ENCODE measurements at places on chromosomes 1 and 21.

- no peak for DNase-seq
These were observed 32.1 kb upstream of the TEKT2 start for GRCh38 chr1:36051821-36052220.

GRCh38 chr1:22944346-22945055 lies 28.2 kb downstream of the LACTBL1 start:
- no peak for DNase-seq

DNA sequence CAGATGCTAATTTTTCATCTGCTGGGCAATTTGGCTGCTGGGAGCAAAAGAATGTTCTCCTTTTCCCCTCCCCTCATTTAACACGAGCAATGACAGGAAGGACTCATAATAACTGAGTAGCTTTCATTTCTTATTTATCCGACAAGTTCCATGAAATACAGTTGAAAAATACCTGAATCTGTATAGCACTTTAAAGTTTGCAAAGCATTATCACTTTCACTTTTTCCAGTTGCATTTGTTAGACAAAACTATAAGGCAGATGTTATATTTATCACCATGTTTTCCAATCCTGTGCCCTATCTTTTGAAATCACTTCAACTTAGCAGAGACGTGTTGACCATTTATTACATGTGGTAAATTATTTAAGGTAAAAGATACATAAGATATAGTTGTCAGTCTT lies 350.6 kb upstream of the SGIP1 start:
- DNase-seq = no peak

DNA sequence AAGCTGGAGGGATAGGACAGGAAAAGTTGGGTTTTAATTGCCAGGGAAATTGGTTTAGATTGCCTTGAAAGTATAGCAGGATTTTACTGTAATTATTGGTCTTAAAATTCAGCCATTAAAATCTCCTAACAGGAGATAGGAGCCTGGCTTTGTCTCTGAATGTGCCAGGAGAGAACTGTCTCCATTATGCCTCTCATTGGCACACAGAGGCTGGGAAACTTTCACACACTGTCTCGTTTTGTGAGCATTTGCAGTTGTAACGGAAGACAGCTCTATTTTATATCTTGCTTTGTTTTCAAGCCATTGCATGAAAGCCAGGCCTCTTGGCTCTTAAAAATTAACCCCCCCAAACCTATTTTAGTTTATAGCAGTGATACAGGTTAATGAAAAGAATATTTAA lies 12.5 kb downstream of the DNAJC6 start:
- DNase-seq = no peak

DNA sequence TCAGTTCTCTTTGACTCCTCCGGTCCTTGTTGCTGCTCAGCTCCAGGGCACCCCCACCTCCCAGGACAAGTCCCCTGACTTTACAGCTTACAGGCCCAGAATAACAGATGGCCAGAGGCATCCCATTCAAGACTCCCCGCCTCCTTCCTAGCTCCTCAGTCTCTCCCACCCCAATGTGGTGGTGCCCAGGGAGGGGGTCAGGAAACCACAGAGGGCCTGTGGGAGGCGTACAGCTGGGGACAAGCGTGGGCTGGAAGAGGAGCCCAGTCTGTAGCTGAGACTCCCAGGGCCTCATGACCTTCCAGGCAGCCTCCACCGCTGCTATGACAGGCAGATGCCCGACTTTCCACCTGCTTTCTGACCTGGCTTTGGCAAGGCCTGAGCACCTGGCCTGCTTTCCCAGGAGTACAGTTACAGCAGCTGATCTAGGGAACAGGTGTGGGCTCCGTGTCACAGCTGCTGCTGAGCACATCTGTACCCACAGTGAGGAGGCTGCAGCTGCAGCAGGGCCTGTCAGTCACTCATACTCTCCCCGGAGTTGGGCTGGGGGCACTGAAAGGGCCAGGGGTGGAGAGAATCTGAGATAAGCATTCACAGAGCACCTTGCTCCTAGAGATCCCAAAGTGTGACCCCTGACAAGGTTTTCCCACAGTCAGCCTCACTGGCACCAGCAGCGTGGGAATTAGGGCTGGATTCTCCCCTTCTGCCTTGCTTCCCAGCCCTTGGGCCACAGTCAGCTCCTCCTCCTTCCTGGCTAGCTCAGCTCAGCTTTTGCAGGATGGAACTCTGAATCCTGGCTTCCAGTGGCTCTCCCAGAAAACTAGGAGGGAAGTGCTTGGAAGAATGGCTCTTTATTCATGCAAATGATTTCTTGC lies 7.1 kb upstream of the NAV1 start:
- no peak for DNase-seq

DNA sequence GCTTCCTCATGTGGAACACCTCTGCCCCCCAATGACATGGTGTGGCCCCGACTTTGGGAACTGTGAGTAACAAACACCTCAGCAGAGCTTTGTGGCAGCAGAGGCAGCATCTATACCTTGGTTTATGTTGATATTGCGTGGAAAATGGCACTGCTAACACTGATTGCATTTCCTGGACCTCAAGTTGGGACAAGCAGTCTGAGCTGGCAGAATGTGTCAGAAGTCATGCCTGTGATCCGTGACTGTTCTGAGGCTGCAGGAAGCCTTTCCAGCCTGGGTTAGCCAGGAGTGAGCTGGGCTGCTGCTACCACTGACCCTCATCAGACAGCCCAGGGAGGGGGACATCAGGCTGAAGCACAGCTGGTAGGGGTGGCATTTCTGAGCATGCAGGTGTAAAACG lies 268.5 kb downstream of the KCNJ6 start:
- DNase-seq = no peak

DNA sequence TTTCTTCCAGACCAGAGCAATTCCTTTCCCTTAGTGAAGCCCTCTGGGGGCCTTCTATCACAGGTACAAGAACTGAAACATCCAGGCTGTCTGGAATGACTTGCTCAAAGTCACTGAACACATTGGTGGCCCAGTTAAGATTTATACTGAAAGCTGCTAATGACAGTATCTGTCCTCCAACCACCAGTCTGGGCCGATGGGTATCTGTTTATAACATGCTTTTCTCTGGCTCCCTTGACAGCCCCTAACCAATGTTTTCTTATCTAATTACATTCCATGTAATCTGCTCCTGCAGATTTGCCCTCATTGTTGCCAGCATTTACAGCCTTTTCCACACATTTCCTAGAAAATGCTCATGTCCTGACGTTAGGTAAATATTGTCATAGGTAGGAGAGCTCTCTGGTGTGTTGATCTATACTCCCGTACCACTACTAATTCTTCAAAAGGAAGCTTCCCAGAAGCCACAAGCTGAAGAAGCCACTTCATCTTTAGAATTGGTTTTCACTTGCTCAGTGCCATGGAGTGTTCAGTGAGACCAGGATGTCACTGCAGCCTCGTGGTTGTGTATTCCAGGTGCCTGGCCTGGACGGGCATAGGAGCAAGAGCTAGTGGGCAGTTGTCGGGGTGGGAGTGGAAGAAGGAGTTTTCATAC lies 163.9 kb downstream of the TSEN15 start:
- no peak for DNase-seq

GRCh38 chr1:200042552-200043335 lies 15.2 kb downstream of the NR5A2 start:
- no peak for DNase-seq

GRCh38 chr1:53754484-53755312 lies 15.7 kb upstream of the GLIS1 start:
- DNase-seq = no peak

GRCh38 chr1:93753791-93754763 lies 72.4 kb upstream of the BCAR3 start:
- no peak for DNase-seq

GRCh38 chr1:175164751-175165150 lies 27.8 kb downstream of the KIAA0040 start:
- DNase-seq = no peak

DNA sequence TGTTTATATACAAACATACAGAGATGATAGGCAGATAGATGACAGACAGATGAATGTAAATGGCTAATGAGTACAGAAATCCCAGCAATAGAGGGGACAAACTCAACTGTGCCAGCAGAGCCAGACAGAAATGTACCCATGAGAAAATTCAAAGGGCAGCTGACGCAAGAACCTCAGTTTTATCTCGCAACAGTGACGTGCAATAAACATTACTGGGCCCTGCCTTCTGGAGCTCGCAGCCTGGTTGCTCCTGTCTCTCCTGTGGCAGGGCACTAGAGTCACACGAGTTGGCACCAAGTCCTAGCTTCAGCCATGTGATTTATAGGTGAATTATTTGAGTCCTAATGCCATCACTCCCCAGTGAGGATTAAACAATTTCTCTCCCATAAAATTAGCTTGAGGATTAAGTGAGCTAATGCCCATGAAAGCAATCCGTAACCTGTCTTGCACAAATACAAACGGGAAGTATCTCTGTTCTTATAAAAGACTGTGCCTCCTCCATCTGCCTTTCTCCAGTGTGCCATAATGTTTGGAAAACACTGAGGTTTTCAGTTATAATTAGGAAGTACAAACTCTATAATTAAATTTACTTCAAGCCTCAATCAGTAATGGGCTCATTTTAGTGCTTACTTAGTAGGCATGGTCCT lies 50.7 kb downstream of the VAV3 start:
- no peak for DNase-seq

DNA sequence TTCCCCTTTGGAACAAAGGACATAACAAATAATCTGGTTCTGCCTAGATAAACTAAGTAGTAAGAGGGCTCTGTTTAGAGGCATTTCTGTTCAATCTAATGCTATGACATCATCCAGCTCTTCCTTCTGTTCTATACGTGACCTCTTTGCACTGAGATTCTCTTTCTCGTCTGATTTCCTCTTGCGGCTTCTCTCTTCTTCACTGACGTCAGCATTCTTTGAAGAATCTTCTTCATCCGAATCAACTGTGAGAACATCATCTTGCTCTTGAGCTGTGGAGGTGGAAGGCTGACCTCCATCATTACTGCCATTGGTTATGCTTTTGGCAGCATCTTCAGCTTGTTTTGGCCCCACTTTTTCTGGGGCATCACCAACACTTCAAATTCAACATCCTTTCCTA lies 130.4 kb downstream of the HS2ST1 start:
- no peak for DNase-seq

- DNase-seq = no peak
These were observed 576.0 kb downstream of the KIF26B start for GRCh38 chr1:245730801-245731200.

DNA sequence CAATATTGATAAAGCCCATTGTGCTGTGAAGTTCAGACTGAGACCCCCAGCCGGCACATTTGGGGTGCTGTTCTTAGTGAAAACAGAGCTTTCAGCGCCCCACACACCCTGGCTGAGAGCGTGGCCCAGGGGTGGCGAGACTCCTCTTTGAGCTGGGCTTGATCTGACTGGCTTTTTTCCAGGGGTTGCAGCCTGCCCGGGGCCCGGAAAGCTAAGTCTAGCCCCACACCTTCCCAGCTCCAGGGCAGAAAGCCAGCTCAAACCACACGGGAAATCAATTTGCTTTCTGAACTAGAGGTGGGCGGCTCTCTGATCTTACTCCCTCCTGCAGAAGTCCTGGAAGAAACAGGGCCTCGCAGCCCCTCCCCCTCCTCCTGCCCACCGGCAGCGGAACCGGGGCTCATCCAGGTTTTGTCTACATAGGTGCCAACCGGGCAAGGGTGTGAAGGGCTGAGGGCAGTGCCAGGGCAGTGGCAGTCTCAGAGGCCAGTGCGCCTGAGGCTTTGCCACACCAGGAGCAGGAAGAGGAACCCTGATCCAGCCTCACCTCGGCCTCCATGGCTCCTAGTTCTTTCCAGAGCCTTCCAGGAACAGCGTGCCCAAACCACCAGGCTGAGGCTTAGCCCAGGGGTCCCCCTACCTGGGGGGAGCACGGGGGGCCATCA lies 155.3 kb downstream of the NPHP4 start:
- DNase-seq = no peak

GRCh38 chr1:115313182-115313581 lies 24.9 kb downstream of the NGF start:
- no peak for DNase-seq

DNA sequence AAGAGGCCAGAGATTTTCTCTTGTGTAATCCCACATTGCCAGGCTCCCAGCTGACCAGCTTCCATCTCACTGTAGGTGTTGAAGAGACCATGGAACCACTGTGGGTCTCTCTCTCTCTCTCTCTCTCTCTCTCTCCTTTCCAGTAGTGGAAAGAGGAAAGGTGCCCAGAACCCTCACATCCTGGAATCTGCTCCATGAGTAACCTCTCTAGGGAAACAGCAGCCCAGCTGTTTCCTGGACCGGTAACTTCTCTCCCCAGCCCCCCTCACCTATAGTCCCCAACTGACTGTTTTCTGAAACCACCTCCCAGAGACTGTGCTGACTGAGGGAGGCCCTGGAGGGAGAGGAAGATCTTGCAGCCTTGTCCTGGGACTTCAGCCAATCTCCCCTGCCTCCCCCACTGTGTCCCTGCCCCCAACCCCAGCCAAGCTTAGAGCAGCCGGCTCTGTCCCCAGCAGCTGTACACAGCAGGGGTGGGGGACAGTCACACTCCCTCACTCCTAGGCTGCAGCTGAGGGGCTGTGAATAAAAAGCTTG lies 20.6 kb upstream of the SLC45A3 start:
- DNase-seq = no peak

- DNase-seq = no peak
These were observed 394.2 kb upstream of the LYPLAL1 start for GRCh38 chr1:218779341-218780100.

DNA sequence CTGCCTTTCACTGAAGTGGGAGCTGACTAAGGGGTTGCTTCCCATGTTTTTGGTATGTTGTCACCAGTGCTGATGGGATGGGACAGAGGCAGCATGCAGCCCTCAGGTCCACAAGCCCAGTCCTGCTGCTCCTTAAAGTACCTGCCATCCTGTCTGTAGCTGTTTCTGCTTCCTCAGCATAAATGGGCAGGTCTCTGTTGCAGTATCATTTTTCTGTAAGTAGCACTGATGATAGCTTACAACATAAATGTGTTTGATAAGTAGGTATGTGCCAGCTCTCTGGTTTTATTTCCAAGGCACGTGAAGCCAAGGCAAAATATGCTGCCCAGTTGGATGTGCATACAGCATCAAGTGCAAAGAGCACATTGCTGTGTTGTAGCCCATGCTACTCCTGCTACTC lies 173.0 kb downstream of the VPS13D start:
- no peak for DNase-seq

DNA sequence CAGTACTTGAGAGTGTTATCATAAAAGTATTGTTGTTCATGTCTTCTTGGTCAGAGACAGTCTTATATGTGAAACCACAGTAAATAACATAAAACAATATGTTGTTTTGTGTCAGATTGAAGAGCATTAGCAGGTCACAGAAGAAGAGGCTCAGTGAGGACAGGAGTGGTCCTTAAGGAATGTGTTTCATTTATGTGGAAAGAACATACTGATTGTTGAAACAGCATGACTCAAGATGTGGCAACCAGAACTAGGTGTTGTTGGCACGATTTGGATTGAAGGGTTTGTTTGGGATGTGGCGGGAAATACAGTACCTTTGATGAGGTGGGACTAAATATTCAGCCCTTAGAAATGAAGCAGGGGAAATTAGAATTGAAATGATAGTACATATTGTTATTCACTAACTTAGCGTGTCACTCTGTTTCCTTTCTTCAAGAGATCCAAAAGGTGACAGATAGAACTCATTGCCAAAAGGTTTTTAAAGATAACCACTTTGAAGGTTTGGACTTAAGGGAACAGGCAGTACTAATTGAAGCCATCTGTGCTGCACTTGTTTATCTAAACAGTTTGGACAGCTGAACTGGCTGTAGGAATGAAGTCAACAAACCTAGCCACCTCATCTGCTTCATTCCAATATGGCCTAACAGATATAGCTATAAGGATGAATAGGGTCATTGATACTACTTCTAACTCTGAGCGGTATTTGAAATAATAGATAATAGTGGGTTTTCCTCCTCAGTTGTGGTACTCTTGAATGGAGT lies 14.4 kb downstream of the RALGPS2 start:
- no peak for DNase-seq

Data from stimulated activated CD4-positive, alpha-beta T cell treated with anti-CD3 and anti-CD28 coated beads, Interleukin-15, amount 100 ng/mL, for 1 hour (primary cell).